ENCODE measurements at places on chromosomes 7 and 10. TPM values are rescaled to one million over a fixed set of nuclear protein-coding genes. Genes with fewer than 3 reads are reported as not detected.

GRCh38 chr10:8614054-8614565 lies 559.6 kb downstream of the GATA3 start:
- no peak for DNase-seq

- DNase-seq: no peak
Measured at GRCh38 chr10:87534173-87534858, 29.6 kb downstream of the MINPP1 start.

The MKX gene
- polyA plus RNA-seq: not detected

The FRG2B gene
- 0.97 TPM for polyA plus RNA-seq

GRCh38 chr7:152395112-152395511 lies 40.7 kb downstream of the KMT2C start:
- DNase-seq: no peak

The LRRD1 gene
- polyA plus RNA-seq: not detected

Data from kidney (tissue), 22 donors.